ENCODE measurements at places on chromosomes 12 and 14. TPM values are rescaled to one million over a fixed set of nuclear protein-coding genes. Genes with fewer than 3 reads are reported as not detected.
A peak's percentile ranks its signal among the peaks of the same experiment; 100 is the strongest.

Gene SH2B3
- total RNA-seq, result 99.7 TPM

Gene ALDH2
- total RNA-seq, result 0.36 TPM

Gene SCN8A
- total RNA-seq, result 0.60 TPM

Gene PTCSC3
- total RNA-seq, result not detected

Gene CHGA
- not detected for total RNA-seq

Gene ASPG
- total RNA-seq, result not detected

Gene PLEK2
- total RNA-seq, result 13.7 TPM

Gene THTPA
- 8.4 TPM for total RNA-seq

Gene RERG
- not detected for total RNA-seq

Gene IFT81
- 23.4 TPM for total RNA-seq

Gene BAZ1A
- total RNA-seq, result 26.4 TPM

Gene KRT77
- not detected for total RNA-seq

Gene MYF5
- not detected for total RNA-seq

Gene KRT72
- not detected for total RNA-seq

Gene CCDC177
- total RNA-seq, result not detected

- DNase-seq, result peak; percentile 42
Observed at GRCh38 chr12:94098466-94098865, 49.9 kb upstream of the PLXNC1 start.

DNA sequence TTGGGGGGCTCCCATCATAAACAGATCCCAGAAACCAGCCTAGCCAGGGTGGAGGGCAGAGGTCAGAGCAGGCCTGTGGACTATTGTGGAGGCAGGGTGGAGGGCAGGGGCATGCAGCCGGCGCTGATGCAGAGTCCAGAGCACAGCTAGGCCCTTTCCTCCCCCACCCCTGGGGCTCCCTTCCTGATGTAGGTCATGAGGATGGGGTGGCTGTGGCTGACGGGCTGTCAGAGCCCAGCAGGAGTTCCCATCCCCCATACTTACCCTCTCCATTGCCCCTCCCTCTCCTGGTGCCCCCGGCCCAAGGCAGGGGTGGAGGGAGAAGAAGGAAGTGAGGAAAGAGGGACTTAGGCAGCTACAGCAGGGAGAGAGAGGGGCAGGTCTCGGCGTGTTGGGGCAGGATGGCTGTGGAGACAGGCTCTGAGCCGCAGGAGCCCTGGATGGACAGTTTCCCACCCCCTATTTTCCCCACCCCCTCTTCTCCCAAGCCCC is 5.7 kb upstream of the ZNF385A start:
- no peak for DNase-seq

GRCh38 chr12:59182191-59182590 is 261.9 kb upstream of the LRIG3 start:
- DNase-seq, result peak; percentile 5

- DNase-seq, result no peak
Observed at GRCh38 chr12:129902371-129903091, 1.3 kb downstream of the TMEM132D start.

- no peak for DNase-seq
Observed at GRCh38 chr12:51348116-51348515, 1.6 kb upstream of the CELA1 start.

DNA sequence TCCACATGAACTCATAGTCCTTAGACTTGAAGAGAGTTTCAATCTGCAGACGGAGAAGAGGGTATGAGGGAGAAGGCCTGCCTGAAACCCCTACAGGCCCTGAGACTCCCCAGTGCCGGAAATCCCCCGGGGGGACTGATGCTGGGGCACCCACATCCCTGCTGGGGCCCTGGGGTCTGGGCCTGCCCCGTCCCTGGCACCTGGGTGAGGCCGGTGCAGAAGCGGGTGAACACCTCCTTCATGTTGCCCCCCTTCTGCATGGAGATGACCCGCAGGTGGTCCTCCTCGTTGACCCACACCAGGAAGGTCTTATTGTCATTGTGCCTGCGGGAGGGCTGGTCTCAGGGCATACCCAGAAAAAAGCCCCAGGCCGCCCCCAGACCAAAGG is 2.4 kb downstream of the CKB start:
- no peak for DNase-seq

GRCh38 chr12:53346491-53346890 is 10.3 kb upstream of the SP7 start:
- no peak for DNase-seq

- no peak for DNase-seq
Observed at GRCh38 chr14:66140213-66140918, 345.8 kb upstream of the CCDC196 start.

DNA sequence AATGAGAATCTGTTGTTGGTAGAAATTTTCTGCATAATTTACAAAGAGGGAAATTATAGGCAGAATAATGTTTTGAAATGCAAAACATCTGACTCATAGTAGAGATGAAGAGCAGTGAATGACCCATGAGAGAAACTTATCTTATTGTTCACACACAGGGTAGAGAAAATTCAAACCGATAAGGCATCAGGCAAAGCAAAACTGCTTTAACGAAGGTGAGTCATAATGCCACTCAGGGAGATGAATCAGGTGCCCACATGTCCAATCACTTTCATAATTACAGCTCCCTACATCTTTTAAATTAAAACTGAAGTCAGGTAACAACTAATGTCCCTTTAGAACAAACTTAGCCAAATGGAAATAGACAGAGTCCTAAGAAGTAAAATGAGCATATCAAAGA is 265.6 kb upstream of the GARIN6 start:
- DNase-seq, result no peak

GRCh38 chr14:36659822-36660735 is 1.6 kb upstream of the PAX9 start:
- no peak for DNase-seq

DNA sequence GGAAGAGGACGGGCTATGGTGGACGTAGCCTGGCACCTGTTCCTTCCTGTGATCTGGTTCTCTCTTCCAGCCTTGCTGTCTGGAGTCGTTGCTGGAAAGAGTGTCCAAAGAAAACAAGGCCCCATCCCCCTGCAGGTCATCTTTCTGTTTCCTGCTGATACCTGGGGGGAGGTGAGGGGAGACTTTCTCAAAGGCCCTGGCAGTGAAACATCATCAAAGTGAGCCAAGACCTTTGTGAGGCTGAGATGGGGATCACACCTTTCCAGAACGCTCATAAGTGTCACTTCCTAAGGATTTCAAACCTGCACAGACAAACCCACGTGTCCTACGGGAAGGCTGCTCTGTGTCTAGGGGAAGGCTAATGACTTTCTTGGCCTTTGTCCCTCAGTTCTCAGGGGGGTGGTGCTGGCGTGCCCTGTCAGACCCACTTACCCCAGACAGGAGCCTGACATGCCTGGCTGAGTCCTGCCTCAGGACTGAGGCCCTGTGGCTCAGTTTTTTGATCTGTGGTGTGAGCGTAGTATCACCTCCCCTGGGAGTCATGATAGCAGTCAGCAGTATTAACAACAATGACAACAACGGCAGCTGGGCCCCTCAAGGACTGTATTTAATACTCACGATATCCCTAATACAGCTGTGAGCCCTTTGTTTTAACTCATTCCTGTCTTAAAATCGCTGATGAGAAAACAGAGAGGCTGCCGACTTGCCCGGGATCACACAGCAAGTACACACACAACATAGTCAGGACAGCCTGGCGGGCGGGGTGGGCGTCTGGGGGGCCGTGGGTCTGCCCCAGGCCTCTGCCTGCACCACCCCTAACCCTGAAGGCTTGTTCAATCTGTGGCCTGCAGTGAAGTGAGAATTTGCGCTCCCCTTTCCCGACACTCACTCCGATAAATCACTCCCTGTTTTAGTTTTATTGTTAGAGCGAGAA is 235.2 kb downstream of the SLC41A2 start:
- no peak for DNase-seq

- DNase-seq, result no peak
Observed at GRCh38 chr12:131091976-131092691, 138.4 kb downstream of the ADGRD1 start.

GRCh38 chr14:100836941-100837804 is 11.3 kb downstream of the MEG3 start:
- DNase-seq, result no peak

- peak; percentile 0 for DNase-seq
Observed at GRCh38 chr12:44507461-44507860, 368.7 kb downstream of the NELL2 start.

- peak; percentile 33 for DNase-seq
Observed at GRCh38 chr14:20606190-20606901, 15.2 kb upstream of the RNASE12 start.

- DNase-seq, result no peak
Observed at GRCh38 chr14:81198651-81199050, 22.1 kb downstream of the GTF2A1 start.

DNA sequence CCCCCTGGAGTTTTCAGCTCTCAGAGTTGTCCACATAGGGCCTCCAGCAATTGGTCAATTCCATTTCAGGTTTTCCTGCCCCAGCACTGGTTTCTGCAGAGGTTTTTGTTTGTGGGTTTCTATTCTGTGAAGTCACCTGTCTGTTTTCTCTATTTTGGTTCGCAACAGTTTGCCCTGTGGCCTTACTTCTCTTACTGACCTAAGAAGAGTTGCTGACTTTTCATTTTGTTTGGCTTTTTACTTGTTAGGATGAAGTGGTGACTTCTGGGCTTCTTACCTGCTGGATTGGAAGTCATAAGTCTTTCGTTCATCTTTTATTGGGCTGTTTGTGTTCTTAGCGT is 196.4 kb upstream of the PARP11 start:
- DNase-seq, result no peak

GRCh38 chr14:85580536-85581140 is 50.7 kb downstream of the FLRT2 start:
- no peak for DNase-seq

DNA sequence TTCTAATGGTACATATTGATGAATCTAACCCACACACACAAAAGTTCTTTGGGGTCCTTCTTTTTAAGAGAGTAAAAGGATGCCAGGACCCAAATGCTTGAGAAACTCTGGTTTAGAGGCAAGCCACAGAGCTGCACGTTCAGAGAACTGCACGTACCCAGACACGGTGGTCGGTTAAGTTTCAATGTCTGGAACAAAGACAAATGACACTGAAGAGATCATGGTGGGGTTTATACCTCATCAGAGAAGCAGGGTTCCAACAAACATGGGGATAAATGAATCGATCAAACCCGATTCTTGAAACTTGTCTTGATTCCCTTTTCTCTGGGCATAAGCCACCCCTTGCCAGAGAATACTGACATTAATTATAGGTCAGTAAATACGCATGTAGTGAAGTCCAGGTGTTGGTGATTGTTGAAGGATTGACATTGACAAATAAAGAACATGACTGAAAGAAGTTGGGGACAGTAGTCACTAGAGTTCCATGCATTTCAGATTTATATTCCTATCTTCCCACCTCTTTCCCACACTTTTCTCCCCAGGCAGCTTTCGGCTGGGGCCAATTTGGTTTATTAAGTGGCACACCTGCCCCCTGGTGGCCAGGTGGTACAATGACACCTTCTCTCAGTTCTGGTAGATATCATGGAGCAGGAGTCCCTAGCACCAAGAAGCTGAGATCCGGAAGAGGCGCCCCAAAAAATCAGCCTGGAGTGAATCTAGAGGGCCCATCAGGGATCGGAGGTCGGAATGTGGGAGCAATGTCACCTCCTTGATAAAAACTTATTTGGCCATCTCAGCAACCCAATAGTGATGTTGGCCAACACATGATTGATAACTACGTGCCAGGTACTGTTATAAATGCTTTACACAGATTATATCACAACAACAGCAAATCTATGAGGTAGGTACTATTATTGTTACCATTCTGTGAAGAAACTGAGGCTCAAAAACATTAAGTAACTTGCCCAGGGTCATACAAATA is 17.8 kb upstream of the HDAC7 start:
- peak; percentile 63 for DNase-seq

DNA sequence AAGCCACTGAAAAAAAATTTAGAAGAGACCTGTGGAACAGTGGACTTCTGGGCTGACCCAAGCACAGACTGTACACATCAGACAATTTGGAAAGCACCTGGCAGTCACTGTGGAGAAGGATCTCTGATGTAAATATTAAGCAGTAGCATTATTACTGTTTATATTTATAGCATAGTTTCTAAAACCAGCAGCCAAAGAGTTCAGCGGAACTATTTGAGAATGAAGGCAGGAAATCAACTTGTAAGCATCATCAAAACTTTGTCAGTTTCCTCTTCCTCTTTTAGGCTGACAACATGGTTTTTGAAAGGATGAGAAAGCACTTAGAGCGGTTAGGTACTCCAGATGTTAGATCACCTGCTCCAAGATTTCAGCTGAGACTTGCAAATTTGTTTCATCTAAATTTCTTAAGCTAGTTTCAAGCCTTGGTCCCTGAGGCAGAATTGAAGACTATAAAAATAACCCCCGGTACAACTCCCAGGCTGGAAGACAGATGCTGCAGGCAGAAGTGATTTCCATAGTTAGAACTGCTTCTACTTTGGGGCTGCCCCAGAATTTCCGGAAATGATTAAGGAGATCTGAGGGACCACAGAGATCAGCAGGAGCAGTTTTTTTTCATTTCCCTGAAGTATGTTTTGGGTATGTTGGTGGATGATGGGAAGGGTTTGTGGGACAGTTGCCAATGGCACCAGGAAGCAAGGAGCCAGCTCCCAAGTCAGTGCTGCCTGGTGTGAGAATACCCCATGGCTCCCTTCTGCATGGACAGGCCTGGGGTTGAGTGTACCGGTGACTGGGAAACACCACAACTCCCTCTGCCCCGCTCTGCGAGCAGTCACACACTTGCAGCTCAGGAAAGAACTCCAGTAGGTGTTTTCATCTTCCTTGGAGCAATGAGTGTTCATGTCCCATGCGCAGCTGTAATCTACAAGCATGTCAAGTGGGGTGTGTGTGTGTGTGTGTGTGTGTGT is 354.5 kb downstream of the NUAK1 start:
- peak; percentile 45 for DNase-seq

GRCh38 chr12:28144059-28144458 is 46.2 kb upstream of the CCDC91 start:
- DNase-seq, result no peak

GRCh38 chr14:92711976-92712653 is 36.3 kb downstream of the LGMN start:
- no peak for DNase-seq

DNA sequence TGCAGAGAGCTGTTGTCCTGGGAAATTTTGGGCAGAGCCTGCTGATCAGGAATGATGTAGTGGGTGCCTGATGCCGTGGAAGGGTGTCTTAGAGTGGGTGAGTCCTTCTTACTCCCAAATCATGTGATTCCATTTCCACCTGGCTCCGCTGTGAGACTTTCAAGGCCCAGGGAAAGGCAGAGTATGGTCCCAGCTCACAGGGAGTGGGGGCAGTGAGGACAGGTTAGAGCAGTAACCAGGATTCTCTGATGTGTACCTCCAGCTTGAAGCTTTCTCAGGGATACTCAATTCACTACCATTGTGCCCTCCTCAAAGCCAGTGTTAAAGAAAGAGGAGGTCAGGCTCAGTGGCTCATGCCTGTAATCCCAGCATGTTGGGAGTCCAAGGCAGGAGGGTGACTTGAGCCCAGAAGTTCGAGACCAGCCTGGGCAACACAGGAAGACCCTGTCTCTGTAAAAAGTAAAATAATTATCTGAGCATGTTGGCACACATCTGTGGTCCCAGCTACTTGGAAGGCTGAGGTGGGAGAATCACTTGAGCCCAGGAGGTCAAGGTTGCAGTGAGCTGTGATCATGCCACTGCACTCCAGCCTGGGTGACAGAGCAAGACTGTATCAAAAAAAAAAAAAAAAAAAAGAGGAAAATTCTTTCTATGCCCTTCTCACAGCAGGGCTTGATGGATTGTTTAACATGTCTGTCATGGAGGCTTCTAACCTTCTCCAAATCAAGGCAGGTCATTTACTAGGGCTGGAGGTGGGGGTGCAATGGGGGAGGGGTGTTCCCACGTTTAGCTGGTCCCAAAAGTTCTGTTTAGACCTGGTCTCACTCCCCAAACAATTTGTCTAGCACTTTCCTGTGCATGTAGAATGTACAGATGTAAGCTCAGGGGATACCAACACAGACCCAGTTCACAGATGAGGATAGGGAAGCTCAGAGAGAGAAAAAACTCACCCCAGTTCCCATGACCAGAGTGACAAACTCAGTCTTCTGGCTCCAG is 12.5 kb upstream of the IQSEC3 start:
- no peak for DNase-seq
